HepG2 (cell line): ENCODE measurements at places on chromosomes 3 and 15.

DNA sequence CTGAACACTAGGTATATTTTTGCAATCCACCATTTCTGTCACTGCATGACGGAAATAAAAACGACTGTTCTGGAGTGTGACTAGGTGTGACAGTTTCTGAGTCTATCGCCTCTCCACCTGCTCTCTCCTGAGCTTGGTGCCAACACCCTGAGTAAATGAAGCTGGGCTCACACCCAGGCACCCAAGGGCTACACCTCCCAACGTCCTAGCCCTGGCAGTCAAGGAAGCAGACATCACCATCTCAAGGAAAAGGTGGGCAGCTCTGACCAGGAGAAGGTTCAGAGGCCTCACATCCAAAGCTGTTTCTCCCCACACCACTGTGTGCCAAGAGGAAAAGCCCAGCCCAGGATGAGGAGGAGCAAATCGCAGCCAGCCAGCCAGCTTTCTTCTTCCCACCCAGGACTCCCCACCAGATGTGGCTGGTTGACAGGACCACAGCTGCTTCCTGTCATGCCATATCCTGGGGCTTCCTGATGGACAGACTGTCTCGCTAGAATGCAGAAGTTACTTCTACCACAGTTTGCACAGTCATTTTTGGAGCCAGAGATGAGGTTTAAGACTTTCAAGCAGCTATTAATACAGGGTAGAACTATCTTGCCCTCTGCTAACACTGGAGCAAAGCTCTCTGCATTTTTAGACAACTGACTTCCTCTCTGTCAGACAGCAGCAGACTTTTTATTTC is 3.3 kb downstream of the SCAMP2 start:
- no peak for DNase-seq

DNA sequence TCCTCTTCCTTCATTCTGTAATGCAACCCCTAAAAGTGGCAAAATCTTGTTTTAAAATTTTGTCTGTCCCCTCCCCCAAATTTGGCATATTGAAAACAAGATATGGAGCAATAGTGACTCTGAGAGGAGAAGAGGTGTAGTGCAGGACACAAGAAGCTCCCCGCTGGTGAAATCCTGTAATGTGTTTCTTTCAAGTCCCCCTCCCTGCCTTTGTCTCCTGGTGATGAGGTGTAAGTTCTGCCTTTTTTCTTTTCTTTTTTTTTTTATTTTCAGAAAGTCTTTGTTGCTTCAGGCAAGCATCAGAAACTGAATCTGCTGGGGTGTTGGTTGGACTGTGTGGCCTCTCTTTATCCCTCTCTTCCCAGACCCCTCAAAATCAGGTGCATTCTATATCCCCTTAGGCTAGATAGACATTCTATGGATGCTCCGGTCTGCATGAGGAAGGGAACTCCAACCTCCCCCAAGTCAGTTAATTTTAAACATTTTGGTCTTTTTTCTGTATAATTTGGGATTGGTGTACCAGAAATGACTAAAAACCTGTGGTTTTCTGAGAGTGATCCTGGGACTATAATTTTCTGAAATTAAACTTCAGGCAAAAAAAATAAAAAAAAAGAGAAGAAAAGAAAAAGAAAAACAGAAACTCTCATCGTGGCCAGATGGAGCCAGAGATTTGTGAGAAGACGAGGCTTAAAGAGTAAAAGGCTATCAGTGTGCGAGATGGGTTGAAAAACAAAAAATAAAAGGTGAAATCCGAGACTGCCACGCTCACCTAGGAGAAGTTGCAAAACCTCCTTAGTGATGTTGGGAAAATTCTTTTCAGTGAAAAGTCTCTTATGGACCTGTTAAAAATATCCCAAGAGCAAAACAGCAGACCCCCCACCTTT is 21.4 kb downstream of the ACKR2 start:
- peak; percentile 78 for DNase-seq

- DNase-seq = no peak
Measured at GRCh38 chr3:185164428-185165217, 11.8 kb upstream of the C3orf70 start.

- no peak for DNase-seq
Measured at GRCh38 chr3:184946917-184947316, 135.0 kb downstream of the VPS8 start.

GRCh38 chr3:78804251-78805037 is 963.4 kb downstream of the ROBO1 start:
- DNase-seq = no peak

DNA sequence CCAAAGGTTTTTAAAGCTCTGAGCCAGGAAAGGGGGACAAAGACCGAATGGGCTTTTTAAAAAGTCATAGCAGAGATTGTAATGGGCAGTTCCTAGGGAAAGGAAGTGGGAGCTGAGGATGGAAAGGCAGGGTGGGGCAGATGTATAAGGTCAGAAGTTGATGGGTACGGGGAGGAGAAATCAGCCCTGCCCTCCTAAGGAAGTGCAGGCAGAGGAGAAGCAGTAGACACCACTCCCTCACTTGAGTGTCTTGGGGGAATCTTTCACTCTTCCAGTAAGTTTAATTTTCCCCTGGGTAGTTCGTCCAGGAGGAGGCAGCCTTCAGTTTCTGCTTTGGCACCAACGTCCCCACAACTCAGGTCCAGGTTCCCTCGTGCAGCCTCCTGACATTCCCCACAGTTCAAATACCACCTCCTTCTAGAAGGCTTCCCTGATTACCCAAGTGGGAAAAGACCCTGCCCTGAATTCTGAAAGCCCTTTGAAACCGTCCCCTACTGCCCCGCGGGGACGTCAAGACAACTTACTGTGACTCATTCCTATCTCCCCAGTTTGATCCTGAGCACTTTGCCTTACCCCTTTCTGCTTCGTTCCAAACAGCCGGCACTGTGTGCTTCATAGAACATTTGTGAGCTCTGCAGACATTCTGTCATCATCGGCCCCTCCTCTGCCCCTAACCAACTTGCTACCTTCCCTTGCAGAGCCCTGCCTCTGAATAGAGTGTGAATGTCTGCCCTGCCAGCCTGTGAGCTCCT is 14.3 kb upstream of the SRP14 start:
- no peak for DNase-seq

GRCh38 chr3:15171096-15171495 is 35.0 kb upstream of the CAPN7 start:
- DNase-seq = peak; percentile 98

DNA sequence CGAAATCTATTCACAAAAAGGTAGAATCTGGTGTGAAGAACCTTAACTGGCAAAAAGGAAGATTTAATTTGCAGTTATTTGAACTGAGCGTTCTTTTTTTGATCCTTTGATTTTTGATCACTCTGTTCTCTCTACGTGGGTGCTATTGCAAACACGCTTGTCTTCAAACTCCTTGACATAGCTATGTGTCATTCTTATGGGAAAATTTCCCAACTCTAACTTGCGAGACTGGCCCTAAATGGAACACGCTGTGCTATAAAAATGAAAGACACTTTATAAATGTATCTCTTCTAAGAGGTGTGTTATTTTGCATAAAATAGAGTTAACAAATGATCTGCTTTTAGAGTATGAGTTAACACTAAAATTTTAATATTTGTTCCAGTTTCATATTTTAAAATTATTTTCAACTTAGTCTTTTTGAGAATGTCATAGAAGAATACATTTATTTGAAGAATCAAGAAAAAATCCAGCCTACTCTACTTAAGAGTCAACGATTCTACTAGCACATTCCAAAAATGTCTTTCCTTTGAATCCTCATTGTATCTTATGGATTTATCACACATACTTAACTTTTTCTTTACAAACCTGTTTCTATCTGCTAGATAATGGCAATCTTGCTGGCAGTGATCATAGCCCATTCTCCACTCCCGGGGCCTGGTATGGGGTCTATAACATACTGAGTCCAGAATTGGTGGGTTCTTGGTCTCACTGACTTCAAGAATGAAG is 610.0 kb upstream of the TBL1XR1 start:
- DNase-seq = no peak

DNA sequence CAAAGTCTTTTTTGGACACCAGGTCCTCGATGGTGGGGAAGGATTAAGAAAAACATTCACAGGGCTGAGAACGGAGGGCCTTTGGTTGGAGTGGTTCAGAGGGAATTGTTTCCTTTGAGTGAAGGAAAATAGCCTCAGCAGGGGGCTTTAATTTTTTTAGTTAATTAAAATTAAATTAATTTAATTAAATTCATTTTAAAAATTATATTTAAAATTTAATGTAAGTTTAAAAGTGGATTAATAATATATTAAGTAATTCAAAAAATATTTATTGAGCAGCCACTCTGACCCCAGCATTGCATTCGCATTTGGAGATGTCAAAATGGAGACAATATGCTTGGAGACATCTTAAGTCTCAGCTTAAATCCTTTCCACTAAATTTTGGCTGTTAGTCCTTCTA is 136.7 kb downstream of the KCNH8 start:
- DNase-seq = no peak
